K562 (cell line): ENCODE measurements at places on chromosomes 6 and 20.

DNA sequence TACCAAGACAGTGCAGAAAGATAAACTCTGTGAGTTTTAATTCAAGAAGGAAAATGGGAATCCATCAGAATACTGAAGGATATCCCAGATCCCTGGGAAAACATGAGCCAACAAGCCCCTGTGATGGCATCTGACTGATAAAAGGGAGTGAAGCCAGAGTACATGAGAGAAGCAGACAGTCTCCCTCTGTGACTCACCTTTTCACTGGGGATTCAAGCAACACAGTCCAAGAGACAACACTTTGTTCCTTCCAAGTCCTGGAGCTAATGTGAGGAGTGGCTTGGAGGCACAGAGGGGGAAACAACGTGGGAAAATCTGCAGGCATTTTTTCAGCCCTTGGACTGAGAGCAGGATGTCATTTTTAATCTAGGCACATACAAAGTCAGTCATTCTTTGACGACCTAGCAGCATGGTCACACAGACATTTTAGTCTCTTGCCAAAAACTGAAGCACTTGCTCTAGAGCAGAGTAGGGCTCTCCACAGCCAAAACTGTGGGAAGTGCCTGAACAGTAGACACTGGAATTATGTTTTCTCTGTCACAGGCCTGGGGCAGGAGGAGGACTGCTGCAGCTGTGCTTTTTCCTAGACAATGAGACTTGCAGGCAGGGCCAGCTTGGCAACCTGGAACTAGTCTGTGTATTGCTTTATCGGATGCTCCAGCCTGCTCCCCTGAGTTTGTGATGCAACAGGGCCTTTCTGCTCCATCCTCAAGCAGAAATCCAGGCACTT, 465.0 kb upstream of the GJE1 start:
- no peak for DNase-seq

- no peak for DNase-seq
Observed at GRCh38 chr20:59664421-59664941, 60.1 kb downstream of the PHACTR3 start.

- no peak for DNase-seq
Observed at GRCh38 chr6:1665214-1665613, 55.5 kb downstream of the FOXC1 start.

DNA sequence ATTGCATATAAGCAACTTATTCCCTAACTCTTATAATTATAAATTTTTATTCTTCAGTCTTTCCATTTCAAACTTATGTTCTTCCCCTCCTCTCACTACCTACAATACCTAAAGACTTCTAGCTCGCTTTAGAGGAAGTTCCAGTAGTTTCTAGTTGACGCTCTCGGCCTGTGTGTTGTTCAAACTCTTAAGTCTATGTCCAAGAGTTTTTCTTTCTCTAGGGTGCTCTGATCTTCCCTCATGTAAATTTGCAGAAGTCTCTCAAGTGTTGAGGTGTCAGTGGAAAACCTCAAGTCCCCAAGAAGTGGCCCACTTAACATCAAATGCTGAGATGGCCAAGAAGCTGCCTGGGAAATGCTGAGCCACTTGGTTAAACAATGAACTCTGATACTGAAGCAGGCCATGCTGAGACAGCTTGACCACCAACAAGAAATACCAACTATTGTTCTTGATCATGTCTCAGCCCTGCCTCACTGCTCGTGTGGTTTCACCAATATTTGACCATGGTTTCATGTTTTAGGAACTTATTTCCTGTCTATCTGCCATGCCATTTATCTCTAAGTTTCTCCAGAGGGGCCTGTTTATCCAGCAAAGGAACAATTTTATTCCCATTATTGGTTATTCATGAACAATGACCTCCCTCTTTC, 100.9 kb upstream of the TCF21 start:
- DNase-seq: no peak

DNA sequence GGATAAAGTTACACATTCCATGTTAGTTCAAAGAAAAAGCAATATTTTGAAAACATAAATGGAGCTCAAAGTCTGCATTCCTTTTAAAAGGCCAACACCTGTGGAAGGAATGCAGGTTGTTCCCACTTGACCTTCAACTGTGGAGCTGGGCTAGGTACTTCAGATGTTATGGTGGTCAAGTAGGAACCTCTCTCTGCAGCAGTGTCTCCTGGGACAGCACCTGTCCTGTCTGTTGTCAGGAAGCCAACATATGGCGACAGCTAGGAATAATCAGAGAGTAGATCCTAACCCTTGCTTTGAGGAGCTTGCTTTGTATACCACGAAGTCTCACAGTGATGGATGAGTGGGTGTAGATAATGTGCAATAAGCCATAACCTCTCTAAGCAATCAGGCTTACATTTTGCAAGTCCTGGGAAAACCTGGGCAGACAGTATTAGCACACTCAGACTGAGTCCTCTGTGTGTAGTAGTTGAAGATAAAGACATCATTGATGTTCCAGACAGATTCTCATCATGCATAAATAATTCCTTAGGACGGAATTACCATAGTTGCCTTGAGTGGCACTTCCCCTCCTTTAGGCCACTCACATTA, 347.5 kb downstream of the PRL start:
- no peak for DNase-seq

DNA sequence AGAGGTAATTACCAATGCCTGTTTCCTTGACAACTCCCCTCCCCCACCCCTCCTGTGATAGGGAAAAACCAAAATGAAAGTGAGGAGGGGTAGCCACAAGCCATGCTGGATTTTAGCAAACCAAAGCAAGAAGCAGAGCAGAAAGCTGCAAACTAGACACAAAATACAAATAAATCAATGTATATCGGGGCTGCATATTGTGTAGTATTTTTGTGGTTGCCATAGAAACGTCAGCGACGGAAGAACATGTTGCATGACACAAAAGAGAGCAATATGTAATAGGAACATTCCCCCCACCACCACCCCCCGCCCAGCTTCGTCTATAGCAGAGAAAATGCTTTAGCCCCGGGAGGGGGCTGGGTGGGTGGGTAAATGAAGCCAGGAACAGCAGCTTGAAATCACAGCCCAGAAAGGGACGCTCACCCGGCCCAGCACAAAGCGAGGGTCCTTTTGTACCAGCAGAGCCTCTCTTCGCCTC, 548 bp downstream of the AGPAT4 start:
- peak; percentile 54 for DNase-seq

DNA sequence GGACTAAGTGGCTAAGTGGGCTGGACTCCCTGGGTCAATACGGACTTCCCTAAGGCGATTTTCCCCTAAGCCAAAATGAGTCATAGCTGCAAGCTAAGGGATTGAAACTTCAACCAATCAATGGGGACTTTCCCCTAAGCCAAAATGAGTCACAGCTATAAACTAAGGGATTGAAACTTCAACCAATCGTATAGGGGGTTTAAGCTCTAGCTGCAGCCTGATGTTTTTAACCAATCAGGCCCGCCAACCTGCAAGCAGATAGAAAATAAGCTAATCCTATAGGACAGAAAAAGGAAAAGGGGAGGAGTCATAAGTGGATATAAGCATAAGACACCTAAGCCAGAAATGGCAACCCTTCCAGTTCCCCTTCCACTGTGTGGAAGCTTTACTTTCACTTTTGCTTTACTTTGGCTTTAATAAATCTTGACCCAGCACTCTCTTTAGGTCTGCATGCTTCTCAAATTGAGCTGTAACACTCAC, 655.0 kb upstream of the HS3ST5 start:
- no peak for DNase-seq

- DNase-seq: no peak
Observed at GRCh38 chr20:33284284-33284683, 1.3 kb downstream of the BPIFB1 start.

GRCh38 chr6:20444786-20445271, 43.1 kb downstream of the E2F3 start:
- DNase-seq: peak; percentile 94

- DNase-seq: no peak
Observed at GRCh38 chr6:164379795-164380194, 929.6 kb downstream of the C6orf118 start.

DNA sequence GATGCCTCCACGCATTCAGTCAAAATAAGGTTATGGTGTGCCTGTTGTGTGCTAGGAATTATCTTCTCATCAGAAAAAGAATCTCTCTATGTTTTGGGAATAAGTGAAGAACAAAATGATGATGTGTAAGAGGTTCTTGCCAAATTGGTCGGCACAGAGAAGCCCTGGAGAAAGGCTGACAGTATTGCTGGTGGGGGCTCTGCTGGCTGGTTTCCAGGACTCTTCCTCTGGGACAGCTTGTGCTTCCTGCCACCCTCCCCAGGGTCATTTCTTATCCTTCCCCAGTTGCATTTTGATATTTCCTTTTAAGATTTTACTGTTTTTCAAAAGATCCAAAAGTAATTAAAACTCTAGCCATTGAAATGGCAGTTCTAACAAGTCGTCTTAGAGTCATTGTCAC, 22.1 kb downstream of the CST4 start:
- no peak for DNase-seq

GRCh38 chr6:81735756-81736380, 16.6 kb downstream of the TENT5A start:
- DNase-seq: no peak

DNA sequence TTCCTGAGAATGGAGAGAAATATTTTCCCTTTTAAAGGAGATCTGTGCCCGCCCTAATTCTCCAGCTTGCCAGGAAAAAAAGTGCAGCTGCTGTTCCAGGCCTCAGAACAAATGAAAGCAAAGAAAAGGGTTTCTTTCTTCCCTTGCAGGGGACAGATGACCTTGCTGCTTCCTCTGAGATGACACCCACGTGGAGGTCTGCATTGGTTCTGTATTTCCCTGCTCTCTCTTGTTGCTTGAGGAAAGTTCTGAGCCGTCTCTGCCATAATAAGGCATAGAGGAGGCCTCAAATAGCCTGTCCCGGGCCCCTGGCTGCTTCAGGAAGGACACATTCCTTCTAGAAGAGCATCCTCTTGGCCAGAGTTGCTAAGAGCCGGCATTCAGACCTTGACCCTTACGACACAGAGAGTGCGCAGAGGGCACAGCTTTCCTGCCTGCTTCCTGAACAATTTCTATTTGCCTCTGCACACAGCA, 501.8 kb upstream of the SULF2 start:
- DNase-seq: no peak

GRCh38 chr6:12899046-12899833, 182.7 kb downstream of the PHACTR1 start:
- DNase-seq: no peak

GRCh38 chr6:409370-409972, 17.9 kb downstream of the IRF4 start:
- DNase-seq: no peak
